Thoracic aorta (tissue), 2 donors: ENCODE measurements at places on chromosomes 16 and 17.

- H3K4me3 ChIP-seq = no peak overlapping the region
- no peaks in the 10 kb centered on the region for H3K36me3 ChIP-seq
- DNase-seq = no peak
- H3K27ac ChIP-seq = no peak overlapping the region
- H3K4me1 ChIP-seq = peaks cover 48% of the 10 kb centered on the region
- H3K27me3 ChIP-seq = no peaks in the 10 kb centered on the region
Measured at GRCh38 chr17:57924677-57925076, 30.5 kb downstream of the CUEDC1 start.

DNA sequence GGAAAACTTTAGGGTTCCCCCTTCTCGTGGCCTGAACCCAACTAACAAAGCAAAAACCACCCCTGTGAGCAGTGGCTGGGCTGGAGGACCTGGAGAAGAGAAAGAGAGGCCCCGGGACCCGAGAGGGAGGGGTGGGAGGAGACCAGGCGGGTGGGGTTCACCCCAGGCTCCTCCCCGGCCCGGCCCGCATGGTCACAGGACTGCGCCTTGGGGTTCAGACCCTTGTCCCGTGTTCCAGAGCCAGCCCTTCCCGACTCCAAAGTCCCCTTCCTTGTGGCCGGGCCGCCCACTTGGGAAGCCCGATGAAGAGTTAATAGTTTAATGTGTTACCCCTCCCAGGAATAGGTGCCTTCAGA, 852 bp downstream of the MARVELD3 start:
- peak overlapping the region; percentile 67 for H3K4me3 ChIP-seq
- H3K27me3 ChIP-seq = no peaks in the 10 kb centered on the region
- H3K36me3 ChIP-seq = no peaks in the 10 kb centered on the region
- no peak for DNase-seq
- H3K4me1 ChIP-seq = peaks cover 8% of the 10 kb centered on the region

- no peak for DNase-seq
- no peaks in the 10 kb centered on the region for H3K4me1 ChIP-seq
- no peaks in the 10 kb centered on the region for H3K36me3 ChIP-seq
- H3K27me3 ChIP-seq = no peaks in the 10 kb centered on the region
Measured at GRCh38 chr16:51390877-51391276, 239.8 kb upstream of the SALL1 start.

DNA sequence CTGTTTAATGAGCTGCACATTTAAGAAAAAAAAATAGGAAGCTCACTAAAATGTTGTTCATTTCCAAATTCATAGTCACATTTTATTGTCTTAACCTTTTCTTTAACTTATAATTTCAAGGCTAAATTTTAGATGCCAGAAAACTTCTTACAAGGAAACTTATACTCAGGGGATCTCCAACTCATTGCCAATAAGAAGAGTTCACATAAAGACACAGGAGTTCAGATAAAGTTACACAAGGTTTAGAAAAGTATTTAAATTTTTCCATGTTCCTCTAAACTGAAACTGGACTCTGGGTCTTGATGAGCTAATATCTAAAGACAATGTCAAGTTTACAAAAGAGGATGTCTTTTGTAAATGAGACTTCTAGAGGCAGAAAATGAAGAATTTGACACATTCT, 190.7 kb upstream of the KCNJ16 start:
- no peaks in the 10 kb centered on the region for H3K27me3 ChIP-seq
- no peak for DNase-seq
- H3K4me1 ChIP-seq = peaks cover 5% of the 10 kb centered on the region
- no peak overlapping the region for H3K4me3 ChIP-seq

DNA sequence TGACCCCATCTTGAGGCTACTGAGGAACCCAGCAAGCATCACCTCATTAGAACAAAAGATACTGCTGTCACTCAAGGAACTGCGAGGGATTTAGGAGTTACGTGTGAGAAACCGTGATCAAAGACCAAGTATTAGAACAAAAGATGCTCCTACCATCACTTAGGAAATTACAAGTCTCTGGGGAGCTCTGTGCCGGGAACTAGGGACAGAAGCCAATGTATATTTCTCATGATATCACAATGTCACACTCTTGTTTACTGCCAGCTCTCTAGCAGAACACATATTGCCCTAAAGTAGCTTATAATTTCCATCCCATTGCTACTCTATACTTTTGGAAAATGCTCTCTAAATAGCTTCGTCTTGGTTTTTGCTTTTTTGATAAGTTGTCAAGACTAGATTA, 214.5 kb downstream of the HS3ST3A1 start:
- no peaks in the 10 kb centered on the region for H3K27me3 ChIP-seq
- H3K4me3 ChIP-seq = no peak overlapping the region
- no peaks in the 10 kb centered on the region for H3K36me3 ChIP-seq
- no peaks in the 10 kb centered on the region for H3K4me1 ChIP-seq
- DNase-seq = no peak
- no peak overlapping the region for H3K27ac ChIP-seq

GRCh38 chr17:1561420-1562175, 994 bp downstream of the PITPNA start:
- peak overlapping the region; percentile 79 for H3K27ac ChIP-seq
- peaks cover 5% of the 10 kb centered on the region for H3K4me1 ChIP-seq
- H3K36me3 ChIP-seq = no peaks in the 10 kb centered on the region
- DNase-seq = no peak

- DNase-seq = no peak
- no peaks in the 10 kb centered on the region for H3K27me3 ChIP-seq
- no peaks in the 10 kb centered on the region for H3K4me1 ChIP-seq
- no peak overlapping the region for H3K4me3 ChIP-seq
Measured at GRCh38 chr17:74031316-74032090, 172.0 kb upstream of the RPL38 start.

DNA sequence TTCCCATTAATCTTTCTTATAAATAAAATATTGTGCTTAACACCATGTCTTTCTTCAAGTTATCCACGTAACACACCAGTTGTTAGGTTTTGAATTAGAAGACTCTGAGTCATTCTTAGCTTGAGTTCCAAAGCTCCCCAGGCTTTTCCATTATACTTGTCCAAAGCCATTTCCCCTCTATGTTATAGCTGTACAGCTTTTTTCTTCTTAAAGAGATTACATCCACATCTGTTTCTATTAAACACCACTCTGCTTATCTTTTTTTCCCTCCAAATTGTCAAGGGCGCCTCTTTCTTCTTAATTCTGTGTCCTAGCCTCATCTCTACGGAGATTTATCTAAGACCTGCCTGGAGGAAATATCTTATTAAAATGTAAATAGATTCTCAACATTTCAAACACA, 139.4 kb upstream of the CPHXL start:
- H3K4me1 ChIP-seq = no peaks in the 10 kb centered on the region
- no peak overlapping the region for H3K27ac ChIP-seq
- no peaks in the 10 kb centered on the region for H3K36me3 ChIP-seq
- no peaks in the 10 kb centered on the region for H3K27me3 ChIP-seq

GRCh38 chr16:48963901-48964615, 317.6 kb downstream of the CBLN1 start:
- no peak overlapping the region for H3K4me3 ChIP-seq
- no peak for DNase-seq
- H3K36me3 ChIP-seq = no peaks in the 10 kb centered on the region
- no peaks in the 10 kb centered on the region for H3K4me1 ChIP-seq
- no peaks in the 10 kb centered on the region for H3K27me3 ChIP-seq

GRCh38 chr17:3985846-3986245, 21.6 kb upstream of the ATP2A3 start:
- no peaks in the 10 kb centered on the region for H3K27me3 ChIP-seq
- DNase-seq = no peak
- no peaks in the 10 kb centered on the region for H3K36me3 ChIP-seq
- peak overlapping the region; percentile 7 for H3K4me3 ChIP-seq
- H3K4me1 ChIP-seq = peaks cover 23% of the 10 kb centered on the region

GRCh38 chr17:65914784-65915342, 277.1 kb downstream of the CEP112 start:
- no peak overlapping the region for H3K27ac ChIP-seq
- no peaks in the 10 kb centered on the region for H3K36me3 ChIP-seq
- no peak for DNase-seq
- no peaks in the 10 kb centered on the region for H3K27me3 ChIP-seq
- peaks cover 14% of the 10 kb centered on the region for H3K4me1 ChIP-seq
- H3K4me3 ChIP-seq = no peak overlapping the region

DNA sequence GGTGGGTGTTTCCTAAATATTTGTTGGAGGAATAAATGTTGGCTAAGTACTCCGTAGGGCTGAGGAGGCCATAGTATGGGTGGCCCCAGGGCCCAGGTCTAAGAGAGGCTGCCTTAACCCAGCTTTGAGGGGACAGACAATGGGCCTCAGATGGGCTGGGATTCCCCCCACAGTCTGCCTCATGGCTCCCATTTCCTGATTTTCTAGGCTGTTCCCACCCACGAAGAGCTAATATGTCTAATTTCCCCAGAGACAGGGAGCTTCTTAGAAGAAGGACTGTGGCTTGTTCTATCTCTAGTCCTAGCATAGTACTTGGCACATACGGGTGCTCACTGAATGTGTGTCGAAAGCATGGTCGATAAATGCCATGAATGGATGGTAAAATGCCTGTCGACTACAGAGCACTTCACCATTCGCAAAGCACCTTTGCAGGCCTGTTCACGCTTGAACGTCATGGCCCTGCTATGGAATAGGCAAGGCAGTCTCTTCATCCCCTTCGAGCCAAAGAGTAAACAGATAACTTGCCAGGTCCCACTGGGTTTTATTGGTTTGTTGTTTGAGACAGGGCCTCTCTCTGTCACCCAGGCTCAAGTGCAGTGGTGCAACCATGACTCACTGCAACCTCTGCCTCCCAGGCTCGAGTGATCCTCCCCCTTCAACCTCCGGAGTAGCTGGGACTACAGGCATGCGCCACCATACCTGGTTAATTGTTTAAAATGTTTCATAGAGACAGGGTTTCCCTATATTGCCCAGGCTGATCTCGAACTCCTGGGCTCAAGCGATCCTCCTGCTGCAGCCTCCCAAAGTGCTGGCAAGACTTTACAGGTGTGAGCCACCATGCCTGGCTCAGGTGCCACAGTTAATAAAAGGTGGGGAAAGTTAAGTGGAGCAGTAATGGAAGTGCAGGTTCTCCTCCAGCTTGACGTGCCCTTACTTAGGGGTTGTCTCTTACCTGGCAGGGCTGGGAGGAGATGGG, 9.7 kb downstream of the CHAD start:
- H3K27me3 ChIP-seq = no peaks in the 10 kb centered on the region
- no peaks in the 10 kb centered on the region for H3K36me3 ChIP-seq
- H3K4me3 ChIP-seq = no peak overlapping the region
- H3K27ac ChIP-seq = no peak overlapping the region
- DNase-seq = no peak

DNA sequence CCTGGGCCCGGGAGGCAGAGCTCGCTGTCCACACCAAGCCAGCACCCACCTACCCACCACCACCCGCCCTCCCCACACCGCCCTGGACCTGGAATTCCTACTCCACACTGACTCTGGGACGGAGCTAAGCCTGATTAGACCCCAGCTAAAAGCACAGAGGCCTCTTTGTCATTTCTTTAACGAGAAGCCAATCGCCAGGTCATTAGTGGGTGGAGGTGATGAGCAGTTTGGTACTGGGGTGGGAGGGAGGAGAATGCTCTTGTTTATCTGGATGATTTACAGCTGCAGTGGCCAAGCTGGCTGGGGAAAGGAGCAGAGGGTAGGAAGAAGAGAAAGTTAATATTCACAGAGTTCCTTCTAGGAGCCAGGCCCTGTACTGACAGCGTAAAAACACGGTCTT, 6.0 kb upstream of the BHLHA9 start:
- H3K4me3 ChIP-seq = no peak overlapping the region
- H3K36me3 ChIP-seq = no peaks in the 10 kb centered on the region
- no peak overlapping the region for H3K27ac ChIP-seq
- H3K27me3 ChIP-seq = no peaks in the 10 kb centered on the region
